ENCODE measurements at places on chromosomes 6 and 20.

GRCh38 chr20:59063358-59064213 is 21.0 kb upstream of the PRELID3B start:
- no peak for DNase-seq

GRCh38 chr6:52454556-52454955 is 34.4 kb downstream of the EFHC1 start:
- DNase-seq: no peak

- no peak for DNase-seq
These were observed 4.2 kb upstream of the NTSR1 start for GRCh38 chr20:62704341-62704948.

DNA sequence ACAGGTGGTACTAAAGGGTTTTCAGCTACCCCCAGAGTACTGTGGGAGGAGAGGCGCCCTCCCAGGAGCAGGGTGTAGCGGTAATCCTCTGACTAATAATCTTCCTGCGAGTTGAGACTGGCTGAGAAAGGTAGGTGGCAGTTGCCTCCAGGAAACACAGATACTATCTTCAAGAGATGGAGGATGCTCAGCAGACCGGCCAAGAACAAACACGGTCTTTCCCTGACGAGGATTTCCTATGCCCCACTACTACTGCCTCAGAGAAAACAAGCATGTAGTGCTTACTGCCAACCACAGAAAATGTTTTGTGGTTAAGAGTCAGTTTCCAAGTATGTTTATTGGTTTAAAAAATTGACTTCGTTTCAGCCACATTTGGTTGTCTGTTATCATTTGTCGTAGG is 26.8 kb downstream of the C6orf89 start:
- DNase-seq: peak; percentile 10

- DNase-seq: peak; percentile 26
These were observed 43.4 kb downstream of the RALY start for GRCh38 chr20:34037121-34037520.

- no peak for DNase-seq
These were observed 33.7 kb downstream of the RNF146 start for GRCh38 chr6:127300411-127300810.

- no peak for DNase-seq
These were observed 29.1 kb downstream of the CDKAL1 start for GRCh38 chr6:20563377-20563776.

All from stimulated activated CD4-positive, alpha-beta T cell treated with anti-CD3 and anti-CD28 coated beads, Interleukin-1b, Interleukin-23, amount 100 ng/mL, for 1 hour (primary cell).